Fibroblast of skin of right quadriceps (primary cell): ENCODE measurements at places on chromosomes 3 and 15.
A peak's percentile ranks its signal among the peaks of the same experiment; 100 is the strongest.

- no peak for DNase-seq
Observed at GRCh38 chr3:53195066-53195450, 34.0 kb downstream of the PRKCD start.

DNA sequence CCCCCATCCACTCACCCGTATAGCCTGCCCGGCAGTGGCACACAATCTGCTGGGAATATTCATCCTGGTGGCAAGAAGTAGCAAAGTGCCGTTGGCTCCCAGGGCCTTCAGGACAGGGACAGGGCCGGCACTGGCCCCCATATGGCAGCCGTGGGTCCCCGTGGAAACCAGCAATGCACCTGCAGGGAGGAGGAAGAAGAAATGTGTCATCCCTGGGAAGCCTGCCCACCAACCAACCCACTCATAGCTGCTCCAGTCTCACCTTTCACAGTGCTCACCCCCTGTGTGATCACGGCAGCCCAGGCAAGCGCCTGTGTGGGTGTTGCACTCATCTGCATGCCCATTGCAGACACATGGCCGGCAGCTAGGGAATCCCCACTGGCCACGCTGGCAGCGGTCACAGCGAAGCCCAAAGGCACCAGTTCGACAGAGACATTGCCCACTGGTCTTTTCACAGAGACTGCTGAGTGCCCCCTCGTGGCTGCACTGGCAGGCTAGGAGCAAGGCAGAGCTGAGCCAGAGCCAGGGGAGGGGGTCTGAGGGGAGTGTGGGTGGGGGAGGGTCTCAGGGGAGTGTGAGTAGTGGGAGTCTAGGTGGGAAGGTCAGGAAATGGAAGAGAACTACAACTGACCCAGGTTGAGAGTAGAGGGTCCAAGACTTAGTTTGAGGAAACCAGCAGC is 4.5 kb upstream of the USP19 start:
- DNase-seq: no peak

DNA sequence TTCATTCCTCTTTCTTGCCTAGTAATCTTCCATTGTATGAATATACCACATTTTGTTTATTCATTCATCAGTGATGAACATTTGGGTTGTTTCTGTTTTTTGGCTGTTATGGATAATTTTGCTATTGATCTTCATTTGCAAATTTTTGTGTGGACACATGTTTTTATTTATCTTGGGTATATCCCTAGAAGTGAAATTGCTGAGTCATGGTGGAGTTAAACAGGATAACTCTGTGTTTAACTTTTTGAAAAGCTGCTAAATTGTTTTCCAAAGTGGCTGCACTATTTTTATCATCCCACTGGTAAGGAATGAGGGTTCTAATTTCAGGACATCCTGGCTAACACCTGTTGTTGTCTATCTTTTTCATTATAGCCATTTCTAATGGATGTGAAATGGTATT is 74.6 kb upstream of the ARL6 start:
- DNase-seq: no peak

DNA sequence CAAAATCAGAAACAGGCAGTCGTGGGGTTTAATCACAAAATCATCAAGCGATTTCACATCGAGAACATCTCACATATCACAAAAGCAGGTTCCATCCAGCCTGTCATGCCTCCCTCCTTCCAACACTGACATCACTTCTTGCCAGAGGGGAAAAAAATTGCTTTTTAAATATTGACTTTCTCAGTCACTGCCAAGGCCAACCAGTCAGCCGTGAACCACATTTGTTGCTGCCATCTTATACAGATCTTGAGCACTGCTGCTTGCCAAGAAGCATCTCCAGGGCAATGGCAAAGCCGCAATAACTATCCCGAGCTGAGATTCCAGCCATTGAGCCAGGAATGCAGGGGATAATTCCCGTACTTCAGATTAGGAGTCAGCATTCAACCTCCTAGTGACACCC is 174.6 kb downstream of the ANXA2 start:
- no peak for DNase-seq

- no peak for DNase-seq
Observed at GRCh38 chr3:195069501-195070251, 201.3 kb downstream of the XXYLT1 start.

DNA sequence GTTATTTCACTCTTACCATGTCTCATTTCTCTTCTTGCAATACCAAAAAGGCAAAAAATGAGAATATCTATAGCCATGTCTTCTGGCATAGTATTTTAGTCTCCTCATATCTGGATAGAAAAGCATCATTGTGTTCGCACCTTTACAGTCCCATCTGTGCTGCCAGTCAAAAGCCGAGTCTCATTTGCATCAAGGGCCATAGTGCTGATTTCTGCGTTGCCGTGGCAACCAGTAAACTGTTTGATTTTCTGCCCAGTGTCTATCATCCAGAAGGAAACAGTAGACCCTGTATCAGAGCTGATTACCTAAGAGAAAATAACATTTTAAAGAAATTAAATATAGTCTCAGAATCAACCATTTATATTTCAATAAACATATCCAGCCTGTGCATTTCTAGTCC is 86.1 kb upstream of the SERPINI2 start:
- no peak for DNase-seq

DNA sequence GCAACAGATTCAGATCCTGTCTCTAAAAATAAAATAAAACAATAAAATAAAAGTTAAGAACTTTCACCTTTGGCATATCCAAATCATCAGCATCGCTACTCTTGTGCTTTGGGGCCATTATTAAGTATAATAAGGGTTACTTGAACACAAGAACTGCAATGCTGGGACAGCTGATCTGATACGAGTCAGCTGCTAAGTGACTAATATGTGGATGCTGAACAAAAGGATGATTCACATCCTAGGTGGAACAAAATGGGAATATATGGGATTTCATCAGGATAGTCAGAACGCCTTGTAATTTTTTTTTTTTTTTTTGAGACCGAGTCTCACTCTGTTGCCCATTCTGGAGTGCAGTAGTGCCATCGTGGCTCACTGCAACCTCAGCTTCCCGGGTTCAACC is 29.7 kb downstream of the BUB1B start:
- DNase-seq: peak; percentile 55

- DNase-seq: peak; percentile 54
Observed at GRCh38 chr3:21392526-21392925, 358.5 kb downstream of the ZNF385D start.

GRCh38 chr3:177300842-177301241 is 103.6 kb upstream of the TBL1XR1 start:
- DNase-seq: no peak
